ENCODE measurements at places on chromosomes 7 and 10. TPM values are rescaled to one million over a fixed set of nuclear protein-coding genes. Genes with fewer than 3 reads are reported as not detected.

Gene RET
- total RNA-seq = 0.68 TPM

Gene FKBP6
- not detected for total RNA-seq

Gene HOXA9
- not detected for total RNA-seq

Gene ERCC6
- 22.9 TPM for total RNA-seq

Gene TRDMT1
- total RNA-seq = 1.7 TPM

Gene NPY
- total RNA-seq = not detected

Gene STEAP1B
- 5.5 TPM for total RNA-seq

Gene TMEM176A
- total RNA-seq = not detected

Gene PDE6C
- total RNA-seq = not detected

Gene NPSR1
- not detected for total RNA-seq

Gene PDE1C
- under 0.01 TPM for total RNA-seq

Gene HOXA7
- not detected for total RNA-seq

Gene ZNF727
- 0.64 TPM for total RNA-seq

Gene NPVF
- not detected for total RNA-seq

Gene PLXNA4
- under 0.01 TPM for total RNA-seq

Gene SPAM1
- not detected for total RNA-seq

Gene PON1
- total RNA-seq = not detected

Gene GSTO2
- total RNA-seq = 6.5 TPM

Gene CRPPA
- 0.34 TPM for total RNA-seq

Gene CLCN1
- not detected for total RNA-seq

Gene NYAP1
- 0.64 TPM for total RNA-seq

Gene AKR1C4
- total RNA-seq = not detected

Gene PDCD11
- total RNA-seq = 86.9 TPM

Gene ZNF488
- total RNA-seq = under 0.01 TPM

Gene APBB1IP
- total RNA-seq = not detected

Gene HELLS
- 3.4 TPM for total RNA-seq

Gene ASIC3
- total RNA-seq = 0.34 TPM

Gene FAM131B
- total RNA-seq = 0.34 TPM

Gene FOXK1
- total RNA-seq = 58.0 TPM

Gene SH2D4B
- under 0.01 TPM for total RNA-seq

Gene TAS2R5
- 4.4 TPM for total RNA-seq

Gene TMEM236
- total RNA-seq = 0.07 TPM

Gene ADIRF
- 63.6 TPM for total RNA-seq

Gene EFCAB10
- total RNA-seq = 0.68 TPM

Gene GCK
- 0.34 TPM for total RNA-seq

Gene TFR2
- under 0.01 TPM for total RNA-seq

Gene SPDYE8
- not detected for total RNA-seq

Gene NUTM2E
- total RNA-seq = 0.21 TPM

Gene TMEM184A
- 8.5 TPM for total RNA-seq

Gene WDFY4
- under 0.01 TPM for total RNA-seq

Gene SPDYE6
- not detected for total RNA-seq

Gene EBLN1
- not detected for total RNA-seq

All from nasal cavity respiratory epithelium epithelial cell of viscerocranial mucosa (primary cell).